ENCODE measurements at places on chromosomes 16 and 17.
A peak's percentile ranks its signal among the peaks of the same experiment; 100 is the strongest.

GRCh38 chr16:76280421-76281215 lies 3.4 kb downstream of the CNTNAP4 start:
- DNase-seq = no peak

DNA sequence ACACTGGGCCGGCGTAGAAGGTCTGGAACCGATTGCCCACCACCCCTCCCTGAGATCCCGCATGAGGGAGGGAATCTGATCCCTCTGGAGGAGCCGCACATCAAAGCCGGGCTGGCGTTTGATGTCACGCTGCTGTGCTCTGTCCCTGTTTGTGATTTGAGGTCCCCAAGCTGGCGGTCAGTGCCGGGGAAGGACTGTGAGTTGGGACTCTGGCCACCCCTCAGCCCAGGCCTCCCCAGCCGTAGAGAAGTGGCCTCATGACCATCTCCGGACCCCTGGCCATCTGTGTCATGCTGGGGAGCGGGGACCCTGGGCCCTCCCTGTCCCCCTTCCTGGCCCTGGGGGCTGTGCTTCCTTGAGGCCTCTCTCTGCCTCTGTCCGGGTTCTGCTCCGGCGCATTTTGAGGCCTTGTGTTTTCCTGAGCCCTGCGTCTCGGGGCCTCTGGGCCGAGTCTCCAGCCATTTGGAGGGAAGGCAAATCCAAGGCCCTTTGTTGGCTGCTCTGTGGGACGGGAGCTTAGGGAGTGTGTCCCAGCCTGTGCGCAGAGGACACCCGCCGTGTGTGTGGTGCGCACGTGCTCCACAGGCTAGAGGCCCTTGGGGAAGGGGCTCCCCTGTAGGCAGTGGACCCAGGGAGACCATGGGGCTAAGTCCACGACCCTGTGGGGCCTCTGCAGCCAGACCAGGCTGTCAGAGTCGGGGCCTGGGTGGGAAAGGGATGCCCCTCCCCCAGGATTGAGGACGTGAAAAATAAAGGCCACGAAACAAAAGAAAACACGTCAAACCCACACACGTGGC lies 15.1 kb downstream of the ASPSCR1 start:
- DNase-seq = no peak

- DNase-seq = peak; percentile 24
Measured at GRCh38 chr16:75624921-75625334, 1.8 kb upstream of the ADAT1 start.

GRCh38 chr17:34400301-34400931 lies 37.4 kb upstream of the CCL1 start:
- no peak for DNase-seq

- peak; percentile 95 for DNase-seq
Measured at GRCh38 chr16:82653550-82654511, 27.1 kb downstream of the CDH13 start.

DNA sequence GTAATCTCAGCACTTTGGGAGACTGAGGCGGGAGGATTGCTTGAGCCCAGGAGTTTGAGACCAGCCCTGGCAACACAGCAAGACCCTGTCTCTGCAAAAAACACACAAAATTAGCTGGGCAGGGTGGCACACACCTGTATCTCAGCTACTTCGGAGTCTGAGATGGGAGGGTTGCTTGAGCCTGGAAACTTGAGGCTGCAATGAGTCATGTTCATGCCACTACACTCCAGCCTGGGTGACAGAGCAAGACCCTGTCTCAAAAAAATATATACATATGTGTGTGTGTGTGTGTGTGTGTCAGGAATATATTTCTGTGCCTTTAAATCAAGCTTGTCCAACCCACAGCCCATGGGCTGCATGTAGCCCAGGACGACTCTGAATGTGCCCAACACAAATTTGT lies 55.2 kb downstream of the CRISPLD2 start:
- DNase-seq = no peak

DNA sequence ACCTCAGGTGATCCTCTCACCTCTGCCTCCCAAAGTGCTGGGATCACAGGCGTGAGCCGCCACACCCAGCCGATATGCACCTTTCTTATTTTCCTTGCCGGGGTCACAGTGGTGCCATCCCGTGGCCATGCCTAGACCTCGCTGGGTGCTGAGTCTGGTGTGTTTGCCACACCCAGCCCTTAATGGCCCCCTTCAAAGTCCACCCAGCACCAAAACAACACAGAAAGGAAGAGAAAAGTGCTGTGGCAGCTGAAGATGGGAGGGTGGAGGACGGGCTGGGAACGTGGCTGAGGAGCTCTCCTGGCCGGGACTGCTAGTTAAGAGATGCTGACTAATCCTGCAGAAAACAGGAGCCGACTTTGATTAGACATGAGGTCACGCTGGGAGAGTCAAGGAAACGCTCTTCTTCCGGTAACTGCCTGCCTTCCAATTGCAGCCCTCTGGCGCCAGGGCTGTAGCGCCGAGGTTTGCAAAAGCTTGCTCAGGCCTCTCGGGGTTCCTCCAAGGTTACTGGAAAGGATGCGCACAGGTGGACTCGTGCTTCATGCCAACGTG lies 10.9 kb downstream of the SLC43A2 start:
- peak; percentile 63 for DNase-seq

DNA sequence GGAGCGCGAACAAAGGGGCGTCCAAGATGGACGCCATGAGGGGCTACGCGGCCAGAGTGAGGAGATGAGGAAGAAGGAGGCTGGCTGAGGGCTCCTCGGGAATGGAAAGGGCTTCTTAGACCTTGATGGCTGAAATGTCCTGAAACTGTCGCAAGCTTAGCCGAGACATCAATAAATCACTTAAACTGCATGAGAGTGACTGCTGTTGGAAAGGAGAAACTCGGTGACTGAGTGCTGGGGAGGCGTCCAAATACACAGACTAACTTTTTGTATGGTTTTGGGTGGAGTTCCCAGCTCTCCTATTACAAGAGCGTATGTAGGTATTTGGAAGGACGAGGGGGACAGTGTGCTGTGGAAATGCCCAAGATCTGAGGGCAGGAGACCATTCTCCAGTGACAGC lies 1.4 kb upstream of the GEMIN4 start:
- DNase-seq = no peak

DNA sequence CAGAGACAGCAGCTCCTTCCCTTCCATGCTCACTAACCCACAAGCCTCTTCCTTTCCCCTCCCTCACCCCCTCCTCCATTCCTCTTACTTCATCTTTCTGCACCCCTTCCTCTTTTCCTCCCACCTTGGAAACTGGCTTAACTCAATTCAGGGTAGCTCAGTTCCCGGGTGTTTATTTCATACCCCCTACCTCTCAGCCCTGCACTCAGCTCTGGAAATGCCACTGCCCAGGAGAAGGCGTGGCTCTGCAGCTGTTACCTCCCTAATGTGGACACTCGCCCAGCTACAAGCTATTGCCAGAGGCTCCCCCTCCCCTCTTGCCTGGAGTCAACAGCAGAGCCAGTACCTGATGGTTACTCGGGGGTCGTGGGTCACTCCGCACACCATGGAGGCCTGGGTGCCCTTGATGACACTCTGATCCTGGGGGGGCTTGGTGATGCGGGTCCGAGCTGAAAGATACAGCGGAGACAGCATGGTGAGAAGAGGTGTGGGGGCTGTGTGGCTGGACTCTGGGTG lies 118.4 kb upstream of the CDC42EP4 start:
- DNase-seq = no peak

DNA sequence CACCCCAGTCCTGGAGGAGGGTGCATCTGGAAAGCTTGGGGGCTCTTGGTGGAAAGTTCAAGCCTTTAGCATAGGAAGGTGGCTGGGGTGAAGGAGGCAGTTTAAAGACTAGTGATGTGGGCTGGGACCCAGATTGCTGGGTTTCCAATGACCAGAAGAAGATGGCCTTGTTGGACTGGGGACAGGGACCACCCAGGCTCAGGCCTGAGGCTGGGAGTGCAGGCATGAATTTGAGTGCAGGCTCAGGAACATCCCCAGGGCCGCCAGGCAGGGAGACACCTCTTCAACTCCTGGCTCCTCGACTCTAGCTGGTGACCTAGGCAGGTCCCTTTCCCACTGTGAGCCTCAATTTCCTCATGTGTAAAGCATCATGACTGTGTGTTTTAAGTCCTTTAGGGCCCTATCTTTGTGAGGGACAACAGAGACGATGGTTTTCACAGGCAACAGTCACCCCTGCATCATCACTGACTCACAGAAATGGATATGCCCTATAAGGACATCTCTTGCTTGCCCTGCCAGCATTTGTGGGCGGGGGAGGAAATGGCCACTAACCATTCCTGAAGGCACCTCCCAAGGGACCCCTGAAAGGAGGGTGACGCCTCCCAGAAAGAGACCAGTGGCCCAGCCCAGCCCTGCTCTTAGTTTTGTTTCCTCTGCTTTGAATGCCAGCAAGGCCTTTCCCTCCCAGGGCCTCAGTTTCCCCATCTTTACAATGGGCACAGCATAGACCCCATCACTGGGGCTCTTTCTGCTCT lies 11.1 kb downstream of the NLRC5 start:
- DNase-seq = peak; percentile 93

GRCh38 chr16:68823401-68824135 lies 19.8 kb upstream of the TANGO6 start:
- DNase-seq = peak; percentile 94

DNA sequence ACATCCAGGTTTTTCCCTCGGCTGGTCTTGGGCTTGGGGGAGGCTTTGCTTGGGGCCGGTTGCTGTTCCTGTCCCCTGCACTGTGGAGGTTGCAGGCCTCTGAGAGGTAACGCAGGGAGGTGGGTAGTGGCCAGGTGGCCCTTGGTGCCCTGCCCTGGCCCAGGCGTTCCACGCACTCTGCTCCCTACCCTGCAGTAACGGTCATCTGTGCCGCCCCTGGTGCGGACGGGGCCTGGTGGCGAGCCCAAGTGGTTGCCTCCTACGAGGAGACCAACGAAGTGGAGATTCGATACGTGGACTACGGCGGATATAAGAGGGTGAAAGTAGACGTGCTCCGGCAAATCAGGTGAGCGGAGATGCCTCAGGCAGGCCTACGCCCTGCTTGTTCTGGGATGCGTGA lies 30.9 kb downstream of the AKAP1 start:
- no peak for DNase-seq

DNA sequence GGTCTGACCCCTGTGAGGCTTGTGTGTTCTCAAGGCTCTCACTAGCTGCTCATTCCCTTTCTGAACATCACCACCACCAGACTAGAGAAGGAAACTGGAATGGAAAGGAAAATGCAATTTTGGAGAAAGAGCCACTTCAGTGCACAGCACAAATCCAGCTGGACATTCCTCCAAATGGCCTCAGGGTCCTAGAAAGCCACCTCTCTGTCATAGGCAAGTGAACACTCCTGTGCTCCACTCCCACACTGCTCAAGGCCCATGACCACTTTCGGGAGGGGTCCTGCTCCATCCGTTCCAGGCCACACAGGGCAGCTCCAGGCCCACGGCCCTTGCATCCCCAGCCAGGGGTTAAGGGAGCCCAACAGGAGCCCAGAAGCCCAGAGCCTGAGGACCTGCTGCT lies 2.6 kb downstream of the LRRC75A start:
- no peak for DNase-seq

GRCh38 chr16:84278968-84279367 lies 15.7 kb upstream of the WFDC1 start:
- no peak for DNase-seq

DNA sequence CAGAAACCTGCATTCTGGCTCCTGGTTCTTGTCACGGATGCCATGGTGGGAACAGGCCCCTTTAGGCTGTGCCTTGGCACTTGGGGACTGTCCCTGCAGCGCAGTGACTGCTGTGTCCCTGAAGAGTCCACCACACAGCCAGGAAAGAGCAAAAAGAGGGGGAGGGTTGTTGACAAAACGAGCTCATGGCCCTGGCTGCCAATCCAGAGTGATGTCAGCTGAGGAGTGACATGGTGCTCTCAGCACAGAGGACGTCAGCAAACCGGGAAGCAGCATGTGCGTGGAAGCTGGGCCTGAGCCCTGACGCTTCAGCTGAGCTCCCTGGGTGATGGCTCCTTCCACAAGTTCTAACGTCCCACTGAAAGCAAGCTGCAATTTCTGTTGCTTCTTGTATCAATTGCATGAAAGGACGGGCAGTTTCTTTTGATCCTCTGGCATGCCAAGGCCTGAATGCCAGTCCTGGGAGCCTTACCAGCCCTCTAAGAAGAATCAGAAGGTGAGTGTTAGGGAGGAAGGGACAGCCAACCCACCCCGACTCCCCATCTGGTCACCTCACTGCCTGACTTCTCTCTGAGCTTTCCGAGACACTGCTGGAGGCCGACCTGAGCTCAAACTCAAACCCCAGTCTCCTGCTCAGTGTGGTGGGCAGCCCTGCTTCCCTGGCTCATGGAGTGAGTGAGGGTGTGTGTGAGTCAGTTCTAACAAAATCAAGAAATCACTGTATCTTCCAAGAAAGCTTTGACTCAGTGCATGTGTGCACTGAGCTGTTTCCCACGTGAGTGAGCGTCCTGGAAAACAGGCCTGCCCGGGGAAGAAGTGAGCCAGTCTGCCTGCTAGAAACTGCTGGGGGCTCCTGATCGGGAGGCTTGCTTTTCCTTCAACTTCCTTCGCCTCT lies 14.7 kb upstream of the WNT3 start:
- DNase-seq = peak; percentile 80

GRCh38 chr17:69302682-69303081 lies 24.3 kb downstream of the ABCA5 start:
- DNase-seq = no peak

GRCh38 chr17:32519228-32520103 lies 32.7 kb downstream of the CDK5R1 start:
- DNase-seq = peak; percentile 28

DNA sequence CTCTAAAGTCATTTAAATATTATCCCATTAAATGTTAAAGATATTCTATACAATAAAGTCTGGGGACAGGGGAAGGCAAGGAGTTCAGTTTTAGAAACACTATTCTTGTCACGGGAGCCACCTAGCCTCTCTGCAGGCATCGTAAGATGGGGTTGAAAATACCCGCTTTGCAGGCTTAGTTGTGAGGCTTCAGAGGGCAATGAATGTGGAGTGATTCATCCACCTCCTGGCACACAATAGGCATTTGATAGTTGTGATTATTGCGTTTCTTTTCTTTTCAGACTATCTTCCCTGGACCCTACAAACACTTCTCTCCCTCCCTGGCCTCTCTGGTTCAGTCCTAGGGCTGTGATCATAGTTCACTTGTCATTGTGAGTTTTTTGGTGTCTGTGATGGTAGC lies 19.6 kb downstream of the GLP2R start:
- DNase-seq = no peak

DNA sequence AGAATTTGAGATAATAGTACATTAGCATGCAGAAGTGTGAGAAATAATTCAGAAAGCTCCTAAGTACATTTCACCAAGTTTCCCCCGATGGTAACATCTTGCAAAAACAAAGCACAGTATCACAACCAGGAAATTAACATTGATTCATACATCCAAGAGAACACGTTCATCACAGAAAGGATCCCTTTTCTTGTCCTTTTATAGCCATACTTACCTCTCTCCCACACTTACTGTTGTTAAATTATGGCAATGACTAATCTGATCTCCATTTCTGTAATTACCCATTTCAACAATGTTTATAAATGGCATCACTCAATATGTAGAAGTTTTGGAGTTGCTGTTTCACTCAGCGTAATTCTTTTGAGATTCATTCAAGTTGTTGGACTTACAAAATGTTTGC lies 1260.0 kb downstream of the CDH8 start:
- DNase-seq = peak; percentile 83

GRCh38 chr17:9080296-9080914 lies 59.1 kb downstream of the NTN1 start:
- no peak for DNase-seq
